ENCODE measurements at places on chromosomes 6 and 20.
A peak's percentile ranks its signal among the peaks of the same experiment; 100 is the strongest.

- no peak for DNase-seq
These were observed 48.2 kb downstream of the SIRPA start for GRCh38 chr20:1943275-1944002.

DNA sequence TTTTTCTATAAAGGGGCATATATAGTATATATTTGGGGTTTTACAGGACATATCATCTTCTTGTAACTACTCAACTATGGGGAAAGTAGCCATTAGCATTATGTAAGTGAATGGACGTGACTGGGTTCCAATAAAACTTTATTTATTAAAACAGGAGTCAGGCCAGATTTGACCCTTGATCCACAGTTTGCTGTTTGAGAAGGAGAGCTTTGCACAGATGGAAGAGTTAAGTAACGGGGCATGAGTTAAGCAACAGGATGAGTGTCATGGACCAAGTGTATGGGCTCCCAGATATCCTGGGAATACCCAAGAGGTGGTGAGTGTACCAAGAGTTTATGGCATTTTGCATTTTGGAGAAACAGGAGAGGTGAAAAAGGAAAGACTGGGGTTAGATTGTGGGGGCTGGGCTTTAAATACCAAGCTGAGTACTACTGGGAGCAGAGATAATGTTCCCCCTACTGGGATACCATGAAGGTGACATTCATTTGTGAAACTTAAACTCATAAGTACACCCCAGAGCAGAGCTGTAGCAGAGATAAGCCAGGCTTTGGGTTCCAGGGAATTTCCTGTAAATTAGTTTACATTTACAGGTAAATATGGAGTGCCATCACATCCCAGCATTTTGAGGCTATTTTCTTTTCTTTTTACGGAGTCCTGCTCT is 18.5 kb upstream of the SCUBE3 start:
- DNase-seq, result no peak

DNA sequence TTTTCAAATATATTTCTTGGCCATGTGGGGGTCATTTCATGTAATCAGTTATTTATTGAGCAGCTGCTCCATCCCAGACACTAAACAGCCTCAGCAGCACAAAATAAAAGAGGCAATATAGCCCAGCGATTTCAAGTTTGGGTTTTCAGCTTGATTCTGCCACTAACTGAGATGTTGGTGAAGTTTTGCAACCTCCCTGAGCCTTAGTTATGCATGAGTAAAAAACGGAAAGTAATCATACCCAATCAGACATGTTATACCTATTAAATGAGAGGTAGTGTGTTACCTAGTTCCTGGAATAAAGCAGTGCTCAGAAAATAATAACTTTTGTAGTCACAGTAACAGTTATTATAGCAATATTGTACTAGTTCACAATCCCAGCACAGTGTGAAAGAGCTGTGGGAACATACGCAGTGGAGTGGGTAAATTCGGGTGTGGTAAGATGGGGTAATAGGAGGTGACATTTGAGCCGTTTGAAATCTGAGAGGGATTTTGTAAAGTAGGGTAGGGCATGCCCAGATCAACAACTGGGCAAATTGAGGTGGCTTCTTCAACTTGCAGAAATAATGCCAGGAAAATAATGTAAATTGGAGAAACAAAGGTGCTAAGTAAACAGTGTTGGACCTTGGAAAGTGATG is 1.5 kb downstream of the SLC9A8 start:
- DNase-seq, result no peak

GRCh38 chr6:159312206-159312605 is 143.0 kb downstream of the FNDC1 start:
- no peak for DNase-seq

DNA sequence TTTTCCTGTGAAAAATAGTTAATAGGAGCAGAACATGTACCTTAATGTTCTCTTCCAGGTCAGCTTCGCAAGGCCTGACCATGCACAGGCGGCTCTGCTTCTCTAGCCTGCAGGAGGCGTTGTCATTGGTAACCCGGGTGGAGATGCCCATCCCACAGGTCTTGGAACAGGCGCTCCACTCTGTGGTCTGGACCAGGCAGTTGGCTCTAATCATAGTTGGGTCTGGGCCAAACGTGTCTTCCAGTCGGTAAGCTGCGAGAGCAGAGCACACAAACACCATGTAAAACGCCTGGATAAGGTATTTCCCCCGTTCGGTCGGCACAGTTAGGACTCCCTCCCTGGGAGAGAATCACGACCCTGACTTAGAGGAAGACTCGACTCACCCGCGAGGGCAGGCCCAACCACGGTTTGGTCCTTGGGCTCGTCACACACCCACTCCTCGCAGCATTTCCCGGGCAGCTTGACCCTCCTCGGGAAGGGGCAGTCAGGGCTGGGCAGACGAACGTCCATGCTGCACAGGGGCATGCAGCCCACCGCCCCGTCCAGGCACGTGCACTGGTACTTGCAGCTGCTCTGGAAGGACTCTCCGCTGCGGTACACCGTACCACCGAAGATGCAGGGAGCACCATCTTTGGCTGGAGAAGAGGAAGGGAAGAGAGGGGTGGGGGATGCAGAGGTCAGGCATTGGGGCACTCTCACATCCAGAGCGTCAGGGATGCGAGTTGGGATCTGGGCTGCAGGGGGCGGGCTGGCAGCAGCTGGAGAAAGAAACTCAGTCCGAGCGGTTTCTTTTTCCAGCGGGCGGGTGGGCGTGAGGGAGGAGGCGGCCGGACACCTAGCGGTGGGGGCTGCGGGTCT is 1.0 kb downstream of the CCN2 start:
- peak; percentile 42 for DNase-seq

GRCh38 chr6:116405652-116406356 is 35.1 kb downstream of the DSE start:
- DNase-seq, result no peak

GRCh38 chr20:52049001-52049731 is 142.4 kb downstream of the ZFP64 start:
- DNase-seq, result no peak

DNA sequence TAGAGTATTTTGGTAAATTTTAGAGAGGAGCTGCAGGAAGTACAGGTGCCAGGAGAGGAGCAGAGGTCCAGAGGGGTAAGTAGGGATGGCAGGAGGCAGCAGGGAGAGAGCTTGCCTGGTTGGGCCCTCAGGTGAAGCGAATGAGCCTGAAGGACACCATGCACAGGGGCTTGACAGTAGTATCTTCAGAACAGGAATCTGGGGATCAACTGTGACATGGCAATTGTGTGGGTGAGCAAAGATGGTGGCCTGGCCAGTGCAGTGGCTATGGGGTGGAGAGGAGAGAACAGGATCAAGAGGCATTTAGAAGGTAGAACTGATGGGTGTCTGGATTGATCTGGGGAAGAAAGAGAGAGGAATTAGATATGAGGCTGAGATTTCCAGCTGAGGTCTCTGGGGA is 68.7 kb upstream of the RNF24 start:
- DNase-seq, result no peak

DNA sequence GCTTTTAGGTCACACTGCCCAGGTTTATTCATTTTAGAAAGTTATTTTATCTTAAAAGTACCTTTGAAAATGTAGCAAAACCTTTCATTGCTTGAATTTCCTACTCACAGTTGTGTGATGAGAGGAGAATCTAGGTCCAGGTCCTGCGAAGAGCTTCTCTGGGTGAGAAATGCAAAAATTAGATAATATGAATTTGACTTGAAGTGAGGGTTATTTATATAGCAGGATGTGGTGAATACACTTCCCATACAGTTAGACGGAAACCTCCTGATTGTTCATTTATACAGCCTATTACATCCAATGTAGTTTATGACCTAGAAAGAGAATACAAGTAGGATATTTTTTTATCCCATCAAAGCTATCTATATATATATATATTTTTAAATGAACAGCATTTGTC is 30.5 kb downstream of the CDKAL1 start:
- no peak for DNase-seq

DNA sequence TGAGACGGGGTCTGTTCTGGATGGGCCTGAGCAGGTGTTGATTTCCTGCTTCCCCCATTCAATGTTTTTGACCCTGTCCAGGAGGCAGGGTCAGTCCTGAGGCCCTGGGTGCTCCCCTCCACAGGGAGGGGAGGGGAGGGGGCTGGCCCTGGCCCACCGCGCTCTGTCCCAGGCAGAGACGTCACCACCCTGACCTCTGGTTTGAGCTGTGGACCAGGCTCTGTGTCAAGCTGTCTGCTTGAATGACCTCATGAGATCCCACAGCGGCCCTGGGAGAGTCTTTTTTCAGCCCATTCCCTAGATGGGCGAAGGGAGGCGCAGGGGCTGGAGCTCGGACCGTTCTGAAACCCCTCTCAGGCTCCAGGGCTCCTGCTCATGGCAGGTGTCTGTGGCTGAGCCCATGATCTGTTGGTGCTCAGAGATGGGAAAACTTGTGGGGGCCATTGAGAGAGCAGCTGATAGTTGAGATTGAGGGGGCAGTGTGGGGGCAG is 8.9 kb upstream of the LKAAEAR1 start:
- no peak for DNase-seq

DNA sequence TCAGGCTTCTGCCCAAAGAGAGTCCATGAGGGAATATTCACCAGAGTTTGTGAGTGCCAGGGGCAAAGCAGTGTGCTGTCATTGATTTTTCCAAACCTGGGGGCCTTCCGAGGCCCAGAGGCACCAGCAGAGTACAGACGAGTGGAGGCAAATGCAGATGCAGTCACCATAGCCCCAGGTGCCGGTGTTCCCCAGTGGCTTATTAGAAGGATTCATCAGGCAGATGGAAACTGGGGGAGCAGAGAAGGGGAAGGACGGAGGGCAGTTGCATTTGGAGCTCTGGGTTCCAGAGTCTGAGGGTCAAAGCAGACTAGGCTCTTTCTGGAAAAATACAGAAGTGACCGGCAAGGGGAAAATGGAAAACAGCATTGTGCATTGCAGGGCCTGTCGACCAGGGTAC is 184.2 kb downstream of the ANKRD60 start:
- DNase-seq, result no peak

- DNase-seq, result no peak
These were observed 7.3 kb upstream of the DSP start for GRCh38 chr6:7534192-7534591.

- no peak for DNase-seq
These were observed 533.7 kb downstream of the DOK5 start for GRCh38 chr20:55009066-55009465.

GRCh38 chr6:165448210-165448609 is 138.8 kb upstream of the C6orf118 start:
- no peak for DNase-seq

DNA sequence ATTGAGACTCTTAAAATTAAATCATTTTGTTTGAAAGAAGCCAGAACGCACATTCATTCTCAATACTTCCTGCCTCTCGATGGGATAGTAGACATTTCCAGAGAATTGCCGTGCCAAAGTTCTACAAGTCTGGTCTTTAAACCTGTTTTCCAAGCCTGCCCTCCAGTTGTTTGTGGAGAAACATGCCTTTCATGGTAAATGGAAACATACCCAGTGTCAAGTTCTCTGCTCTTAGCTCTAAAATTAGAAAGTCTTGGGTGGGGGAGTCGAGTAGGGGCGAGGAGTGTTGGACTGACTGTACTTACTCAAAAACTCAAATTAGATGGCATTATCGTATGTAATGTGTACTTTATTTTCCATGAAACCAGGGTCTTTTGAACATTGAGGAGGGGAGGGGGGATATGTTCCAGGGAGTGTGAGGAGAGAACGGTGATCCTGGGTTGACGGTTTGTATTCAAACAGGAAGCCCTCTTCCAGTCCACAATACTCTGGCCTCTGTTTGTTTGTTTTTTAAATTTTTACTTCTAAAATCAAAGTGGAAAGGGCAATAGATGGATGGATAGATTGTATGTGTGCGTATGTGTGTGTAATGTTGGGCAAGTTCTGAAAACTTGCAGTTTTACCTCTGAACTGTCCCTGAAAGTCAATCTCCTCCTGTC is 106.8 kb upstream of the ARMC2 start:
- no peak for DNase-seq

DNA sequence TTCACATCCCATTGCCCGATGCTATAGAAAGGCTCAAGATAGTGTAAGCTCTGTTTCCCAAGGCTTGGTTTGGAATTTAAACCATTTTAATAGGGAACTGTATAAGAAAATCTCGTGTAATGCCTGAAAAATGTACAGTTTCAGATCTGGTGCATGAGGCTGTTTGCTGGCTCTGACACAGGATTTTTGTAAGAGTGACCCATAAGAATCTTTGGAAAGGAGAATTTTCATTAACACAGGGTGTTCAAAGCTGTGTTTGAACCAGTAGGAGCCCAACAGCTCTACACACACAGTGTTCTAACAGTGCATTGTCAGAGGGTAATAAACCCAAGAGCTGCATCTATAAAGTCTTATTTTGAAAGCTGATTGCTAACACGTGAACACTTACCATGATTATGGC is 293.5 kb downstream of the PRL start:
- DNase-seq, result no peak

- no peak for DNase-seq
These were observed 381.9 kb upstream of the ARID1B start for GRCh38 chr6:156395276-156395675.

DNA sequence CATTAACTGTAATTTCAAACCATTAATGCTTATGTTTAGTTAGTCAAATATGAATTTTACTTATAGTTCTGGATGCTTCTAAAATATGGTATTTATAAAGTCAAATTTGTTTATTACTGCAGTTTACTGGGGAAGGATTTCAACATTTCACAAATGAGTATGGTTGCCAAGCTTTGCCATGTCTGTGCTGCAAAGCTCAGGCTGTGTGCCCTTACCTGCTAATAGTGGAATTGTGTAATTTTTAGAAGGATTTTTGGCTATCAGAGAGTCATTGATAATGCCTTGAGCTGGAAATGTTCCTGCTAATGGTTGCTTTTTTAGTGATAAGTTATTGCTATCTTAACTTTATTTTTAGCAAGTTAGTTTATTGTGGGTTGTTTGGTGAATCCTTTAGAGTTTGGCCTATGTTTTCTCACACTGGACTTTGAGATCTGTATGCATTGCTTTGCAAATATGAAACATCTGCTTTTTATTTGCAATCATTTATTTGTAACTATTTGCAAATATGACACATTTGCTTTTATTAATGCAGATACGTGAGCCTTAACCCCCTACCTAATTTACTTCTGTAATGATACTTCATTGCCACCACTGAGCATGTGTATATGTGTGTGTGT is 105.8 kb downstream of the CD109 start:
- no peak for DNase-seq

- DNase-seq, result no peak
These were observed 45.8 kb upstream of the ARID1B start for GRCh38 chr6:156731396-156731795.

GRCh38 chr6:56959094-56959493 is 4.2 kb downstream of the BEND6 start:
- no peak for DNase-seq

DNA sequence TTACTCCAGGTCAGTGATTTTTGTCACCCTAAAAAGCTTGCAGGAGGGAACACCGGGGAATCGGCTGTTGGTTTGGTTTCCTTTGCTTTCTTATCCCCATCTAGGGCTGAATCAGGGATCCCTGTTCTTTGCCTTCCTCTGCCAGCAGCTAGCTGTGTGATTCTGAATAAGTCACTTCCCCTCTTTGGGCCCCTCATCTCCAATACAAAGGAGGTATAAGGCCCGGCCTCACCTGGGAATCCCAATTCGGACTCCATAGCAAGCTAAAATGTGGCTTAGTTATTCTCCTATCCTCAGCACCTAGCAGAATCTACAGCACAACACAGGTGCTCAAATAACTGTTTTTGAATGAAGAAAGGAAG is 18.5 kb upstream of the ARMC12 start:
- DNase-seq, result no peak

GRCh38 chr6:84779917-84780316 is 15.5 kb upstream of the TBX18 start:
- no peak for DNase-seq

Data from GOT3 (cell line).